Renal cortical epithelial cell (primary cell): ENCODE measurements at places on chromosomes 2 and 18. TPM values are rescaled to one million over a fixed set of nuclear protein-coding genes. Genes with fewer than 3 reads are reported as not detected.

- no peak for DNase-seq
Measured at GRCh38 chr2:75221862-75222261, 22.5 kb upstream of the TACR1 start.

GRCh38 chr2:160376576-160376975 lies 117.0 kb downstream of the RBMS1 start:
- peak; percentile 42 for DNase-seq

GRCh38 chr18:40019797-40020392 lies 1935.1 kb upstream of the PIK3C3 start:
- DNase-seq: no peak

GRCh38 chr2:36371928-36372391 lies 16.4 kb downstream of the CRIM1 start:
- DNase-seq: peak; percentile 98

- no peak for DNase-seq
Measured at GRCh38 chr18:58302811-58303210, 258.8 kb downstream of the NEDD4L start.

- peak; percentile 76 for DNase-seq
Measured at GRCh38 chr2:169086893-169087467, 17.6 kb downstream of the DHRS9 start.

DNA sequence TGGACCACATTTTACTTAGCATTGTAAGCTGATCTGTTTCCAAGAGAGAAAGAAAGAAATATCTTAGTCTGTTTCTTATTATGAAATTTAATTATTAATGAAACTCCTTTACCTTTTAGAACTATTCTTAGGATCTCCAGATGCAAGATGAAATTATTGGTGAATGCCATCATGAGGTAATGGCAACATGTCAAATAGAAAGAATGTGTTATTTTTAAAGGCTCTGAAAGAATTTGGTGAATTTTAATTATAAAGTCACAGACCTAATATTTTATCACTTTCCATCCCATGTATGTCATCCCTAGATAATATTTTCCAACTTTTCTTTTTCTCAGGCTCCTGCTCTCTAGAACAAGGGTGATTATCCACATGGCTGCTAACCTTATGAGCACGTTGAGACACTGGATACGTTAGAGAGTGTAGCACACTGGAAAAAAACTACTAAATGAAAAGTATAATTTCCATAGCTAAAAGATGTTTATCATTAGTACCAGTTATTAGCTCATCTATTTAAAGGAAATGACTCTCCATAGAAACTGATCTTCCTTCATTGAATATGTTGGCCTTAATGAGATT lies 95.2 kb upstream of the SCG2 start:
- peak; percentile 16 for DNase-seq

DNA sequence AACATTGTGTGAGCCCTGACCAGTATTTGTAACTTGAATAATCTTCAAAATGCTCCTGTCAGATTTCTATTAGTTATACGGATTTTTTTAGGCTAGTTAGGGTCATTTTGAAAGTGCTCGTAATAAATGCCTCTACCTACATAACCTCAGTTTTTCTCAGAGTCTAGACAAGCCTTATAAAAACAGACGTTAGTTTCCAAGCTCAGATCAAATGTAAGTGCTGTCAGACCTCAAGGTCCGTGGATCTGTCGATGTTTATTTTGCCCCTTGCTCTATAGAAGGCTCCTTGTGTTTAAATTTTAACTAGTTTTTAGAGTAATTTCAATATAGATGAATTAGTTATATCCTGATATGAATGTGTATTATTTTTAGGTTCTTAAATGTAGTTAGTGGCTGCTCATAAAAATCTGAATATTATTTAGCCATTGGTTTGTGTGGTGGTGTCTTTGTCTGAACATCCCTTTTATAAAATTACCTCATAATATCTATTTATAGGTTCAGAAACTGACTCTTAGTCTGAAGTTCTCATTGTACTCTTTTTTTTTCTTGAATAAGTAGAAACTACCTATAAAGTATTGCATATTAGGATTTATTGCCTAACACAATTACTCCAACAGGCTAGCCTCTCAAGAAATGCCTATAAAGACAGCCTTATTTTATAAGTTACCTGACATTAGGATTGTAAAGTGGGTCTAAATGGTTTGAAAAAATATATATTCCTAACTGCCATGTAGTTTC lies 71.1 kb downstream of the MTA3 start:
- DNase-seq: no peak

The INHA gene
- 0.70 TPM in 1 of 2 replicates, not detected in the other for total RNA-seq

The HNMT gene
- 47.9 and 103 TPM in 2 replicates for total RNA-seq
